Activated naive CD4-positive, alpha-beta T cell treated with Interleukin-2 at 50 U/mL for 16 hours (primary cell): ENCODE measurements at places on chromosomes 12 and 14.

- no peak for DNase-seq
These were observed 112.8 kb upstream of the PELI2 start for GRCh38 chr14:56005191-56006053.

DNA sequence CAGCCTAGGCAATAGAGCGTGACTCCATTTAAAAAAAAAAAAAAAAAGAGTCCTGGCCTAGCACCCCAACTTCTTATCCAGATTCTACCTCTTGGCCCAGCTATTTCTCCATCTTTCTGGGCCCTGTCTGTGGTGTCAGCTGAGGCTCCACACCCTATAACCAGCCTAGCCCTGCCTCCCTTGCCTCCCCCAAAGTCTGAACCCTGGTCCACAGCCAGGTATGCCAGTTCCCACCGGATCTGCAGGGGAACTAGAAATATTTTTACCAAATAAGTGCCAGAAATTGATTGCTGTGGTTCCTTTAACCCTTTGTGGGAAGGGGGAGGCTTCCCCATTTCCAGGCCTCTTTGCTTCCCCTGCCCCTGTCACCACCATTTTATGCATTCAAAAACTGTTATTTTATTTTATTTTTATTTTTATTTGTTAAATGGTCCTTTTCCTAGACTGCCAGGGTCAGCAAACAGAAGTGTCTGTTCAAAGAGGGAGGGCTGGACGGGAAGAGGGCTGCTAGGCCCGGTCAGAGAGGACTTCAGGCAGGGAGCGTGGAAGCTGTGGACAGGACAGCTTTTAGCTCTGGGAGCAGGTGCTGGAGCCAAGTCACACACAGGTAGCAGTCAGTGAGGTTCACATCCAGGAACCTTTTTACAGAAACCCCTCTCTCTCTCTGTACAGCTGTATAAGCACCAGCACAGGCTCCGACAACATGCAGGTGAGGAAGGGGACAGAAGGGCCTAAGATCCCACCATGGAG is 23.2 kb downstream of the TTC9 start:
- DNase-seq: no peak

GRCh38 chr14:22726012-22726411 is 40.5 kb upstream of the OXA1L start:
- DNase-seq: no peak

GRCh38 chr14:65101631-65102440 is 481 bp downstream of the MAX start:
- DNase-seq: peak; percentile 41

DNA sequence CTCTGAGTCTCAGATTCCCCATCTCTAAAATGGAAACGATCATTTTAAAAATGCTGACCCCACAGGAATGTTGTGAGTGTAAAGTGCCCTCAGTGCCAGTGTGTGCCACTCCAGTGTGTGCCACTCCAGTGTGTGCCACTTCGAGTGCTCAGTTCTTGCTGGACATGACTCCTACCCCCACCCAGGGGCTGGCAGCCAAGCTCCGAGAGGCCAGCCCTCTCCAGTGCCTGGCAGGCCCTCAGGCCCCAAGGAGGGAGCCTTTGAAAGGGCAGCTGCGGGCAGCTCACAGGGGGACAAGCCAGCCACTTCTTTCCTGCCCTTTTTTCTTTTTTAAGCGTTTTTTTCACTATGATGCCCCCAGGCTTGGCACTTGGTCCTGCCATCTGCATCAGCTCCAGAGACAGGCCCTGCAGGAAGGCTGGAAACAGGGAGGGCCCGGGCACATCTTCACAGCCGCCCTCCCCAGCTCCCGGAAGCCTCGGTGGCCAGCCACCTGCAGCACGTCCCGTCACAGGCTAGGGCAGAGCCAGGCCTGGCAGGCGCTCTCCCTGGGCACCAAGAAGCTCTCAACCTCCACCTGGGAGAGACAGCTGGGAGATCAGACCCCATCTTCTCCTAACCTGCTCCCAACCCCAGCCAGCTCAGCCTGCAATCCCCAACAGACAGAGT is 29.8 kb downstream of the NCOR2 start:
- no peak for DNase-seq

GRCh38 chr14:34872822-34873588 is 2.2 kb downstream of the BAZ1A start:
- no peak for DNase-seq

DNA sequence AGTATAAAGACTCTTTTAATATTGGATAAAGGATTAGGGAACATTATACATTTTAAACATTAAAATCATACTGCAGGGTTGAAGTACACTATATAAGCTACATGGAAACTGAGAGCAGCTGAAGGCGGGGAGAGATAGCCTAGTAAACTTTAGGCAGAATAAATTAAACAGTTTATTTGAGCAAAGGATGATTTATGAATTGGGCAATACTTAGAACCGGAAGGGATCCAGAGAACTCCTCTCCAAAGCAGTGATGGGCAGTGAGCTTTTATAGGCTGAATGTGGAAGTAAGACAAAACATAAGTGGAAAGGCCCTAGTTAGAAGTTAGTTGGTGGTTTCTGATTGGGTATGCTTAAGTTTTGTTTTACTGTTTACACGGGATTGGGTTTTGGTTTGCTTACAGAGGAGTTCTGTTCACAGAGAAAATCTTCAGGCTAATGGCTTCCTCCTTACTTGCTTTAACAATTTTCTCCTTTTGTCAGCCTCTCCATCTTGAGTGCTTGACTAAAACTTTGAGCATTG is 18.9 kb downstream of the LEMD3 start:
- no peak for DNase-seq

GRCh38 chr12:34399631-34400410 is 377.5 kb downstream of the ALG10 start:
- DNase-seq: no peak

GRCh38 chr14:106842687-106843086 is 1316.3 kb downstream of the TMEM121 start:
- no peak for DNase-seq

GRCh38 chr12:52670961-52671360 is 9.2 kb downstream of the KRT1 start:
- DNase-seq: no peak

DNA sequence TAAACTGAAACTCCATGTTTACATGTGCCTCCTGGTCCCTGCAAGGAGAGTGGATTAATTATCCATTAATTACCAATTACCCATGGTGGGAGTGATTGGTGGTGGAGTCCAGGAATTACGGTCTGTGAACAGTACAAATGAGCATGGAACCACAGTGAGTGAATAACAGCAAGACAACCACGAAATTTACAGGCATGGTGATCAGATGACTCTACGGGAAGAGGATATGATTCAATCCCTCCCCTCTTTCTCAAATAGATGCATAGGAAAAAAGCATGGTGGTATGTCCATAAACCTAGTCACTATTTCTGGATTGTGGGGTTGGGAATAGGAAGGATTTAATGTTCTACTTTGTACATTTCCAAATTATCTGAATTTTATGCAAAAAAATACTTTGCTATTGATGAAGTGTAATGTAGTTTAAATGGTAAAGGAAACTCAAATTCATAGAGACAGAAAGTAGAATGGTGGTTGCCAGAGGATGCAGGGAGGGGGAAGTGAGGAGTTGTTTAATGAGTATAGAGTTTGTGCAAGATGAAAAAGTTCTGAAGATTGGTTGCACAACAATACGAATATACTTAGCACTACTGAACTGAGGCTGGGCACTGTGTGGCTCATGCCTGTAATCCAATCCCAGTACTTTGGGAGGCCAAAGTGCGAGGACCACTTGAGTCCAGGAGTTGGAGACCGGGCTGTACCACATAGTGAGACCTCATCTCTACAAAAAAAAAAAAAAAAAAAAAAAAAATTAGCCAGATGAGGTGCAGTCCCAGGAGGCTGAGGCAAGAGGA is 41.2 kb upstream of the C12orf75 start:
- no peak for DNase-seq

- no peak for DNase-seq
These were observed 28.1 kb downstream of the USP15 start for GRCh38 chr12:62288328-62288727.

DNA sequence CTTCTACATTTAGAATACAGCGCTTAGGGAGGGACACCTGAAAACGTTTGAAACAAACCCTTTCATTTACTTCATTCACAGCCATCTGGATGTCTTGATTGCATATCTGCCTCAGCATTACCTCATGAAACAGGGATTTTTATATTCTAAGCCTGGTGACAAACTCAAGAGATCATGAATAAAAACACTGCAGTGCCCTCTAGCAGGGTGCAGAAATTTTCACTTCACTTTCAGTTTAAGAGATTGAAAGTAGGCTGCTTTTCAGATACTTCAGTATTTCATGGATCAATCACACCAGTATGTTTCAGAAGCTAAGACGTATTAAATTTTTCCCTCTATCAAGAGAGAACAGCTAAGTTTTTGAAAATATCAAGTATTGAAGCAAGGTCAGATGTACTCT is 467.8 kb downstream of the MDGA2 start:
- no peak for DNase-seq

- DNase-seq: no peak
These were observed 15.4 kb downstream of the MON2 start for GRCh38 chr12:62481843-62482540.

DNA sequence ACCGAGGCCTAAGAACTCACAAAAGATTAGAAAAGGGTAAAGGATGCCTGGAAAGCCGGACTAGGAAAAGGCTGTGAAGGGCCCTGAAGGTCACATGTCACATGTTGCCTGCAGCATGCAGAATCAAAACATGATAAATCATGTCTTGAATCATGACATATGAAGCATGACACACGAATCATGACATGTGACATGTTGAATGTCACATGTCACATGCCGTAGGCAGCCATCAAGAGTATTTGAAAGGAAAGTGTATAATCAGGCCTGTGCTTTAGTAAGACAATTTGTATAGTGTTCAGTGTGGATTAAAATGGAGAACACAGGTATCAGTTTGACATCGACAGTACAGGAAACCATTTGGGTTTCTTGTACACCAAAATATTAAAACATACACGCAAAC is 30.8 kb downstream of the IFNG-AS1 start:
- DNase-seq: no peak

- no peak for DNase-seq
These were observed 17.7 kb upstream of the FOXJ2 start for GRCh38 chr12:8014836-8015235.

- DNase-seq: no peak
These were observed 168.6 kb downstream of the ALX1 start for GRCh38 chr12:85448548-85449139.

GRCh38 chr14:22796087-22796707 is 19.0 kb downstream of the SLC7A7 start:
- DNase-seq: no peak

DNA sequence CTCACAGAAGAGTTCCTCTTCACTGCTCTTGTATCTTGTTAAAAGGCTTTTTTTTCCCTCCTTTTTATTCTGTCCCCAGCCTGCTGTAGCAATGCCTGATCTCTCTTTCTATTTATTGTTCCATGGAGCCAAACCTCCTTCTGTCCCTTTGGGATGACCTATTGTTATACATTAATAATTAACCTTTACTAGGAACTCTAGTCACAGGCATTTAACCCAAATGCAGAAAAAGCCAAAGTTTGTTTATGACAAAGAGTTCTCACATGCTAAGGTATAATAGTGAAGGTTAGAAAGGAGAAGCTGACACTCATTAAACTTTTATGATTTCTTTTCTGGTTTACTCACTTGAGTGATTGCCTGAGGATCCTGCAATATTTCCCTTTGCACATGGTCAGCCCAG is 535.8 kb downstream of the NRXN3 start:
- DNase-seq: no peak

DNA sequence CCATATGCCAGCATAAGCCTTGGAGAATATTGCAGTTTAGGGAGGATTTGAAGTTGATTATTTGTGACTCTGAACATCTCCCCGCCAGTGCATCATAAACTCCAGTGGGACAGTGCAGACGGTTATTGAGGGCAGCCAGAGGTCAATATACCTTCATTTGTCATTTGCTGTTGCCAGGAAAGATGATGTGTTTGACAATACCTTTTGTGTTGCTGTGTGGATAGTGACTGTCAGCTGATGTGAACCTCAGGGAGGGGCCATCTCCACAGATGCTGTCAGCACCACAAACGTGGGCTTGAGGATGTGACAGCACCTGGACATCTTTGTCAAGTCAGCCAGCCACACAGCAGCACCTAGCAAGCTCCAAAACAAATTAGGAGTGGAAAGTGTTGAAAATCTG is 11.5 kb downstream of the CCDC198 start:
- no peak for DNase-seq

- DNase-seq: no peak
These were observed 12.8 kb downstream of the KCNC2 start for GRCh38 chr12:75196865-75197264.

- DNase-seq: peak; percentile 37
These were observed 574 bp downstream of the WNK1 start for GRCh38 chr12:752695-753610.

DNA sequence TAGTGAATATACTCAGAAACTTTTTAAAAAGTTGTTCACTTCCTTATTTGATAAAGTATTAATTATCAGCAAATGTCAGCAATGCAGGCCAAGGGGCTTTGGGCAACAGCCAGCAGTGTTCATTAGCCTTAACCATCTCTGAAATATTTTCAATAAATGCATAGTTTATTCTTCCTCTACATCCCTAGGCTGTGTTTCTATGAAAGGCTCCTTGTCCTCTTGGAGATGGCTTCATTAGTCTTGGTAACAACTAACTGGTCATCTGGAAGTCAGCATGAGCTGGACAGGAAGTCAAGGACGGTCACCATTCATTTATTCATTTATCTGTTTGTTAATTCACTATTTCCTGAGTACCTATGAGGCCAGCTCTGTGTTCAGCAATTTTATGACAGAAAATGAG is 124.0 kb upstream of the TMEM132D start:
- no peak for DNase-seq

DNA sequence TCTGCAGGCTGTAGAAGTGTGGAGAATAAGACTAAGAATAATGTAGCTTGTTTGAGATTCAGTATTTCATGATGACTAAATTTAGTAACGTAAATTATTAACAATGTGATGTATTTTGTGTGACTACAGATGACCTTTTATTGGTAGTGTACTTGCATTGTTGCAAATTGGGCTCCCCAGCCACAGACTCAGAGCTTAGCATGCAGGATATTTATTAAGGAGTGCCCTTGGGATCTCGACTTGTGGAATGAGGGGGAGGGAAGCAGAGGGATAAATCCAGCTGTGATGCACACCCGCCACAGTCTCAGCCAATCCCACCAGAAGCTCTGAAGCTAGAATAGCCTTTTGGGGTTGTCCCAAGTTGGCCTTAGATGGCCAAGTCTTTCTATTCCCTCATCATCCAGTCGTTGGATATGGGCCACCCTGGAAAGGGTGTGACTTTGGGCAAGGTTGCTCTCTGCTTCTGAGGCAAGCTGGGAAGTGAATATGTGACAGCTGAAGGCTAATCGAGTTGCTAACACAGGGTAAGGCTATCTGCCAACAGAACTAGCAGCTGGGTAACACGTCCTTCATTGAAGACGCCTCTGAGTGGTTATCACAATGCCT is 42.1 kb upstream of the USP44 start:
- DNase-seq: no peak

DNA sequence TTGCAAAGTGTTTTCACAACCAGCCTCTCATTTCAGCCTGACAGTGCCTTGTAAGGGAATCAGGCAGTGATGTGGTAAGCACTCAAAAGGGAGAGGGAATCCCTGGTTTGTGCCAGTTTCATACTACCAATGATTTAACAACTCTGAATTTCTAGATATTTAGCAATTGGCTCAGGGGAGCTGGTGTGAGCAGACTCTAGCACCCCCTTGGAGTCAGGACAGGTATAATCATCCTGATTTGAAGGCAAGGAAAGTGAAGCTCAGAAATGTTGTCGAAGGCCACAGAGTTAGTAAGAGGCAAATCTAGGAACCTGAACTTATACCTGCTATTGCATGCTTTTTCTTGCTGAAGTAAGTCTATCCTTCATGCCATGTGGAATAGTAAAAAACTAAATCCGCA is 63.1 kb upstream of the DACT1 start:
- DNase-seq: no peak
